Activated CD4-positive, alpha-beta T cell treated with anti-CD3 and anti-CD28 coated beads for 36 hours (primary cell): ENCODE measurements at places on chromosomes 12 and 14.

- DNase-seq: no peak
These were observed 34.3 kb downstream of the KTN1 start for GRCh38 chr14:55614304-55614703.

DNA sequence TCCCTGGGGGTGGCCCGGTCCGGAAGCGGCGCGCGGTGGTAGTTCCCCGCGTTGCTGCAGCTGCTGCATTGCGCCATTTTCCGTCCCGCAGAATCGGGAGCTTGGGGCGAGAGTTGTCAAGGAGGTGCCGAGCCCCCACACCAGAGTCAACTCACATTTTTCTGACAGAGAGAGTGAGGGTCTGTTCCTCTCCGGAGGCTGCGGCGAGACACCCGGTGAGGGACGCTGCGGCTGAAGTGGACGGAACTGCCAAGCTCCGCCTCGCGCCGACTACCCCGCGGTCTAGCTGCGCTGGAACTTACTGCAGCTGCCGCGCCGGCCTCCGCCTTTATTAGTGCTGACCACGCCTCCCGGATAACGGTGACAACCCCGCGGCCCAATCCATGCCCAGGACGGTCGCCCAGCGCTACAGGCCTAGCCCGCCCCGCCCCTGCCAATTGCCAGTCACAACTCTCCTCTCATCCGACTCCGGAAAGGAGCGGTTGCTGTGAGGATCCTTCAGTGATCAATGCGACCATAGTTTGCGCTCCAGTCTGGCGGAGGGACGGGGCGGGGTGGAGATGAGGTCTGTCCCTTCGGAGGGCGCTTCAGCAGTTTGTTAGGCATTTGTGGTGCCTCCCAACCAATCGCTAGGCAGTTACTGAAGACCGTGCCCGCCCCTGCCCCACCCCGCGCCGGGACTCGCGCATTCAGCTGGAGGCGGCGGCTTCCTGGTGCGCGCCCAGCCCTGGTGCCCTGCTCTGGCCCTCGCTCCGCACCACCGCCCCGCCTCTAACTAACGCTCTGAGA is at the start of gene VAMP1:
VAMP1 (minus strand) TSS at position 303 of the 789 bp plus-strand sequence; CDS start at position 157, 146 bp downstream.
- peak; percentile 99 for DNase-seq

DNA sequence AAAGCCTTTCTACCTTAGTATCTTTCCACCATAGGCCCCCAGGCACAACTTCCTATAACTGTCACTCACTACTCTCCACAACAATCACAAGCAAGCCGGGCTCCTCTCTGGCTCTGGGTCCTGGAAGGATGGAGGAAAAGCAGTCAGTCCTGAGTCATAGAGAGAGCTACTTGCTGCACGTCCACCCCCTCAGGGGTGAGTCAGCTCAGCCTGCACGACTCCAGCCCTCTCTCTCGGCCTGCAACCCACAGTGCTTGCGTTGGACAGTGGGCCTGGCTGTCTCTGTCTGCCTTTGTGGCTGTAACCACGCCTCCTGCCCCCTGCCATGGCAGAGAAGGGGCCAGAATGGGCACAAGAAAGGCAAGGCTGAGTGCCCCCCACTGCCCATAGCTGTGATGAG is 154.1 kb upstream of the FKBP4 start:
- DNase-seq: peak; percentile 65

- DNase-seq: no peak
These were observed 163.6 kb downstream of the MDGA2 start for GRCh38 chr14:47511829-47512228.

GRCh38 chr12:4139191-4139590 is 134.4 kb upstream of the CCND2 start:
- no peak for DNase-seq

- no peak for DNase-seq
These were observed 12.2 kb downstream of the MMAB start for GRCh38 chr12:109560867-109561710.

GRCh38 chr12:71725011-71725410 is 29.7 kb upstream of the RAB21 start:
- no peak for DNase-seq

DNA sequence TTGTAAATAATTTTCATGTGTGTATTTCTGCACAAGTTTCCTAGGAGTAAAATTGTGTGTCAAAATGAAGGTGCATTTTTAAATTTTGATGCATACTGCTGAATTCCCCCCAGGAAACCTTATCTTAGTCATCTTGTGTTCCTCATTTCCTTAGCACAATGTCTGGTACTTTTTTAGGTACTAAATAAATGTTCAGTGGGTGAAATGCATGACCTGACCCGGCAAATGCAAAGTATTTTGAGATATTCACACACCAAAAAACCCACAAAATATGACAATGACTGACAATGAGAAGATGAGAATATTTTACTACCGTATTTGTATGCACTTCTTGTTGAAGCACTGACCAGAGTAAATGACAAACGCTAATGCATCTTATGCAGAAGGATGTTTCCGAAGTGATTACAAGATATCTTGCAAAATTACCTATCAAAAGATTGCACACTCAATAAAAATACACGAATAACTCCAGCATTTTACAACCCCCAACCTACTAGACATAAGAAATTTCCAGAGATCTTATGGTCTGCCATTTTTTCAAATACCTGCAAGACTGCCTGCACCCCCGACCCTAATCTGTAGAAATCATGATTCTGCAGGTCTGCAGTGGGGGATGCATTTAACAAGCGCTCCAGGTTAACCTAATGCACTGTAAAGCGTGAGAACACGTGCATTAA is 895 bp upstream of the PRKAB1 start:
- no peak for DNase-seq

DNA sequence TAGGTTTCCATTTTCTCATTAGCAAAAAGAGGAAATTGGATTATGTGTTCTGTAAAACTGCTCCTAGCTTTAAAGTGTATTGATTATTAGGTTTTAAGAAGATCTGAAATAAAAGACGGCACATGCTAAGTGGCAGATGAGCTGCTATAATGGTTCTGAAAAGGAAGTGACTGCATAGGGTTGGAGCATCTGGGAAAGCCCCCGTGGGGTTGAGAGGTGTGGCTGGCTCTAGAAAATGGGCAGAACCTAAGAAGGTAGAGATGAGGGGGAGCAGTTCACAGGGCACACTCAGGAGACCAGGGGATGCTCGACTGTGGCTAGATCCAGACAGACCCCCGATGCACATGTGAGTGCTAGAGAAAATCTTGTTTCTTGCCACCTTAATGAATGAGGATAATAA is 1.9 kb downstream of the IFNG-AS1 start:
- peak; percentile 52 for DNase-seq

- no peak for DNase-seq
These were observed 53.1 kb downstream of the LIN7A start for GRCh38 chr12:80884651-80885050.

- DNase-seq: no peak
These were observed 70.9 kb downstream of the DERA start for GRCh38 chr12:15982071-15982470.

DNA sequence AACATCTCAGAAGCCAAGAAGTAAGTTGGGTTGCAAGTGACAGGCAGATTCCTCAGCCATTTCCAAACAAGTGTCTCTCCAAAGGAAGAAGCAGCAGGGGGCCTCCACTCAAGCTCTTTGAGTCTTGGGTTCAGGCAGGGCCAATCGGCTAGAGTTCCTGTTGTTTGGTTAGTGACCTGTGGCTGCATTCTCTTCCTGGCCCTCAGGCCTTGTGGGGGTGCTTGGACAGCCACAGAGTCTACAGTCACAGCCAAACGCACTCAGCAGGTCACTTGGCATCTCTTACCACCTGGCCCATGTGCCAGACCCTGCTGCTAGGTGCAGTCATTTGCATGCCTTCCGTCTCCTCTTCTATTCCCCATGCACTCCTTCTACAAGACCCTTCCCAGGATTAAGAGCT is 353.9 kb downstream of the GRIN2B start:
- no peak for DNase-seq

DNA sequence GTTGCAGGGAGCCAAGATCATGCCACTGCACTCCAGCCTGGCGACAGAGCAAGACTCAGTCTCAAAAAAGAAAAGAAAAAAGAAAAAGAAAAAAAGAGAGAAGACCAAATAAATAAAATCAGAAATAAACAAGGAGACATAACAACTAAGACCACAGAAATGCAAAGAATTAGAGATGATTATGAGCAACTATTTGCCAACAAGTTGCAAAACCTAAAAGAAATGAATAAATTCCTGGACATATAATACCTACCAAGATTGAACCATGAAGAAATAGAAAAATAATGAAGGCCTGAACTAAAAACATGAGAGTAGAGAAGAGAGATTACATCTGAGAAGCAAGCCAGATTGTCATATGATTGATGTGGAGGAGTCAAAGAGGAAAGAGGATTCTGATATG is 17.6 kb upstream of the EPS8 start:
- no peak for DNase-seq

DNA sequence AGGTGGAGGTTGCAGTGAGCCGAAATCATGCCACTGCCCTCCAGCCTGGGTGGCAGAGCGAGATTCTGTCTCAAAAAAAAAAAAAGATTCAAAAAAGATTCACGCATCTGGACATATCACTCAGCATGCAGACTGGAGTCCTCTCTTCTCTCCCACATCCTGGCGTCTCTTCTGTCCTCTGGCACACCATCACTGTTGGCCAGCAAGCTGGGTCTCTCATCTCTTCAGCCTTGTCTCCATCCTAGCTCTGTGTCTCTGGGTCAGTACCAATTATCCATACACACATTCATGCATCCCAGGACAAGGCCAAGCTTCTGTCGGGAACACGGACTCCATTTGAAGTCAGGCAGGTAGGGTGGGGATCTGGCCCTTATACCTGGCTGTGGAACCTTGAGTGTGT is 105.5 kb upstream of the MAP1LC3B2 start:
- DNase-seq: no peak

- peak; percentile 37 for DNase-seq
These were observed 923 bp downstream of the STAT2 start for GRCh38 chr12:56358836-56359532.

DNA sequence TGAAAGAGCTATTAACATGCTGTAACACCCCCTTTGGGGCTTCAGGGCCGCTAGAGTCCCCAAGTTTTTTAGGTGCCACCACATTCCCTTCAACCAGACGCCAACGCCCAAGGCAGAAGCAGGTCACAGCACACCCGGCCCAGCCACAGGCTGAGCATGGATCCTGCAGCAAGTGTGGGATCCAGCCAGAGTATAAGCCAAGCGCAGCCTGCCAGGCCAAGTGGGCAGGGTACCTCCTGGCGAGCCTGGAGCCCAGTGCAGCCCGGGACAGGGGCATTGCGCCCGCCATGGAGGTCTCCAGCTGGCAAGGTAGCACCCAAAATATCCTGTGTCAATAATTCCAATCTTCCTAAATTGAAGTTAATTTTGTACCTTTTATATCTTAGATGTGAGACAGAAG is 55.5 kb downstream of the EML5 start:
- no peak for DNase-seq

GRCh38 chr12:113134071-113134470 is 1.5 kb downstream of the RASAL1 start:
- DNase-seq: no peak
